ENCODE measurements at places on chromosomes 3 and 15.

- DNase-seq = no peak
Measured at GRCh38 chr15:70539409-70539808, 223.9 kb downstream of the UACA start.

- no peak for DNase-seq
Measured at GRCh38 chr15:93474728-93475127, 385.7 kb upstream of the RGMA start.

- no peak for DNase-seq
Measured at GRCh38 chr3:26634601-26635000, 12.0 kb downstream of the LRRC3B start.

DNA sequence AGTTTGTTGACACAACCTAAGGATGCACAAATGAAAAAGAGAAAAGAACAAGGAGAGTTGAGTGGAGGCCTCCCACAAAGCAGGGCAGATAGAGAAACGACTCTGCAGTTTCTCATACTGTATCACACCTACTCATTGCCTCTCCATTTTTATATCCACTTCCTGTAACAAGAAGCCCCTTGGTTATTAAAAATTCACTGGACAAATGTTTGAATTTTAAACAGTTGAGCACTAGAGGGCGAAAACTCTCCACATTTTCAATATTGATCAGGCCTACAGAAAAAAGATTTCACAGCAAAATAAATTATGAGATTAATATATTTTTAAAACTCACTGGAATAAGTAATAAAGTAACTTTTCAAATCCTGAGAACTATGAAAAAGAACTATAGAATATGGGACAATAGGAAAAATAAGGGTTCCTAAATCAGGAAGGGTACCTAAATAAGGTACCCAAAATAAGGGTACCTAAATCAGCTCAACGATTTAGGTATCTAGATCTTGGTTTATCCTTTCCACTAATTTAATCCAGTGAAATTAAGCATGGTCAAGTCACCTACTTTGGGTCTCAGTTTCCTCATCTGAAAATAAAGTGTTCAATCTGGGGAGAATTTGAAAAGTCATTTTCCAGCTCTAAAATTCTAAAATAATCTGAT lies 47.0 kb upstream of the PPIB start:
- DNase-seq = peak; percentile 10

DNA sequence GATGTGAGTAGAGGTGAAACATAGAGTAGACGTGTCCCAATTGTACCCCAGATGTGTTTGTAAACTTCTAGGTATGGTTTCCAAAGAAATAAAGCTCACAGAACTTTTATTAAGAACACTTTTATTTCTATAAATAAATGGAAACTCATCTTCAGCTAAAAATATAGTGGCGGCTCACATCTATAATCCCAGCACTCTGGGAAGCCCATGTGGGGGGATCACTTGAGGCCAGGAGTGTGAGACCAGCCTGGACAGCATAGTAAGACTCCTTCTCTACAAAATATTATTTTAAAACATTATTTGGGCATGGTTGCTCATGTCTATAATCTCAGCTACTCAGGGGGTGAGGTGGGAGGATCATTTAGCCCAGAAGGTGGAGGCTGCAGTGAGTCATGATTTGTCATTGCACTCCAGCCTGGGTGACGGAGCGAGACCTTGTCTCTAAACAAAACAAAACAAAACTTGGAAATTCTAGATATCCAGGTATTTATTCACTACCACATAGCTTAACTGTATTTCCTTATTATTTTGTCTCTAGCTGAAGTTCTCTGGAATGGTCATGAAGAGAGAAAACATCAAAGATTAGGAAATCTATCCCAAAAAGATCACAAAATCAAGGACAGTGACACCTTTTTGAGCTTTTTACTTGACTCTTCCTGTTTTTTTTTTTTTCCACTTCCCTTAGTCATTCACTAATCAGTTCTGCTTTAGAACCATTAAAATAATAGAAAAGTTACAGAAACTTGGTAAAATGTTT lies 258.1 kb downstream of the TIGIT start:
- no peak for DNase-seq

- no peak for DNase-seq
Measured at GRCh38 chr3:166291186-166291955, 454.1 kb upstream of the BCHE start.

DNA sequence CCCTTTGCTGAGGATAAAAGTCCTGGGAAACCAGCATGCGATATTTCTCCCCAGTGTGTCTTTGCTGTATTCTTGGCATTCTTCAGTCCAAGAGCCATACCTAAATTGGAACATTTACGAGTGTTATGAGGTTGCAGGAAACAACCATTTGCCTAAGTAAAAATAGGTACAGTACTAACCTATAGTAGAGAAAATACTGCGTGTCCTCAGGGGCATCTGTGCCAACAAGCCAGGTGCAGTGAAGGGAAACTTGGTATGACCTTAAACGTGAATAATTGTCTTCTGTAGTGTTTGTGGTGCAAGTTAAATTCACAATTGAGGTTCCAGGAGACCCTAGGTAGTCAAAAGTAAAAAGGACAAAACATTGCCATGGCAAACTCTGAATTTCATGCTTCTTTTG lies 12.2 kb downstream of the IL5RA start:
- DNase-seq = no peak

DNA sequence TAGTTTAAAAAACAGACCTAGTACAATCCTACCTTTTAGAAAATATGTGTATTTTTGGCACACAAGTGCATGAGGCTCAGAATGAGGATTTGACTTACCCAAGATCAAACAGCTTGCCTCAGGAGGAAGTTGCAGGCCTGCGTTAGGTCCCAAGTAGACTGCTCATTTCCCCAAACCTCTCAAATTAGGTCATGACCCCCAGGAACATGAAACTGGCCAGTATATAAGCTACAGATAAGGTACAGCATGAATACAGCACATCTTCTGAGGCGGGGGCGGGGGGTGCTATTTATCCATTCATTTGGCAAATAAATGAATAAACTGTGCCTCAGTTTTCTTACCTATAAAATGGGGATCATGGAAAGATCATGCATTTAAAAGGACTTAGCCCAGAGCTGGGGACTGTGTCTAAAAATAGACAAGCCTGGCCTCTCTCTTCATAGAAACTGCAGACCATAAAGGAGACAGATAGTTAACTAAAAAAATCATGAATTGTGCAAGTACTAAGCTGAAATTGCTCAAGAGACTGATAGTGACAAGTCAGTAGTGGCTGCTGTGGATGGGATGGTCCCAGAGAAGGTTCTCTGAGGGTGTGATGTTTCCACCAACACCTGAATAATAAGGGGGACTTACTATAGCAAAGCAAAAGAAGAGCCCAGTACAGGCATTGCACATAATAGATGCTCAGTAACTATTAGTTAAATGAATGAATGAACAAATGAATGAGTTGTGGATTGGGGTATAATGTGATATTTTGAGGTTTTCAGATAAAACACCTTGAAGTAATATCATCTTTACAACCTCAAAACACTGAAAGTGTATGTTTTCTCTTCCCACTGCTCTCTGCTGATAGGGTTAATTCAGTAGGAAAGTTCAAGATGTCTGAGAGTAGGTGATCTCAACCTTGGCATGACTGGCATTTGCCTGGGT lies 258.5 kb upstream of the PROK2 start:
- no peak for DNase-seq

DNA sequence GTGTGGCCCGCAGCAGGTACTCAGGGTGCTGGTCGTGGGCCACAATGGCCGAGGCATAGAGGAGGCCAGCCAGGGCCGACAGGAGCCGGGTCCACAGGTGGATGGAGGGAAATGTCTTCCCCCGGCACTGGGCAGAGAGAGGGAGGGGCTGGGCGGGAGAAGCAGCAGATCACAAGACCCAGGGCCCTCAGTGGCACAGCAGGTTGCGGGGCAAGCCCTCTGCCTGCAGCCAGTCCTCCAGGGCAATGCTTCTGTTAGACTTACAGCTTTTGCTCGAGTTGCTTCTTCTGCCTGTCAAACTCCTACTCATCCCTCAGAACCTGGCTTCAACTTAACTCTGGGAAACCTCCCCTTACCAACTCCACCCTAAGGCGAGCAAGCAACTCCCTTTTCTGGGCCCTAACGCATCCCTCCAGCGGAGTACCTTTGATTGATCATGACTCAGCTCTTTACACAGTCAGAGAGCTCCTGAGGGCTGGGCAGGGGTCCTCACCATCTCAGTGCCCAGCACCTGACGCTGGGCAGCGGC lies 16.0 kb downstream of the TMEM44 start:
- DNase-seq = no peak

- DNase-seq = no peak
Measured at GRCh38 chr3:38327335-38328009, 19.1 kb upstream of the XYLB start.

- DNase-seq = no peak
Measured at GRCh38 chr3:76673171-76673570, 366.7 kb upstream of the ROBO2 start.

- DNase-seq = no peak
Measured at GRCh38 chr3:126101521-126101982, 17.6 kb upstream of the SLC41A3 start.

- DNase-seq = no peak
Measured at GRCh38 chr3:66498687-66499621, 1.9 kb downstream of the LRIG1 start.

DNA sequence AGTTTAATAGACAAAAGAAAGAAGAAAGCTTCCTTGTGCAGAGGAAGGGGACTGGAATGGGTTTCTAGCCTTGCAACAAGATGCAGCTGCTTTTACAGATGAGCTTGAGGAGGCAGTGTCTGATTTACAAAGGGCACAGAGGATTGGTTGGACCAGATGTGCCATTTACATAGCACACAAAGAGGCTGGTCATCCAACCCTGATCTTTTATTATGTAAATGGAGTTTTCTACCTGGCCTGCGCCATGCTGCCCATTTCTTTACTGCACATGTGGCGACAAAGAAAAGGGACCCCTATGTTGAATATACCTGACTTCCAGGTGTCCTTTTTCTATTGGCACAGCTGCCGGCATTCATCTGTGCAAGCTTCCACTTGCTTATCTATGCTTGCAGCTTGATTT lies 409.4 kb upstream of the FRG2C start:
- no peak for DNase-seq

GRCh38 chr15:101535170-101535902 lies 45.8 kb upstream of the PCSK6 start:
- DNase-seq = no peak

GRCh38 chr3:31693346-31693745 lies 160.6 kb downstream of the STT3B start:
- no peak for DNase-seq

DNA sequence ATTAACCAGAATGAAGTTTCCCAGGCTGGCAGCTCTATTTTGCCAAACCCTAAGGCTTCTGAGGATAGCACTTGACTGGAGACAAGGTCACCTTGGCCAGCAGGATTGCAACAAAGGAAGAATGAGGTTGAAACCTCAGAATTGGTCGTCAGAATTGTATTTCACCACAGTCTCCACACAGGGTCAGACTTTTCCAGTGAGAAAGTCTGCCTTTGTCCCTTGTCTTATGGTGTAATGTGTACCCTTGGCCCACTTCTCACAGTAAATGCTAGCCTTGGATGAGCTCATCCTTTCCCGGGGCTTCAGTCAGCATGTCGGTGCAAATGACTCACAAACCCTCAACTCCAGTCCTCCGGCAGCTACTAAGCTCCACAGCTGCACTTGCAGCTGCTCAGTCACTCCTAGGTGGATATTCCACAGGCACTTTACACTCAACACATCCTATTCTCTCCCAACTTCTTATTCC lies 19.7 kb downstream of the SSR3 start:
- no peak for DNase-seq

DNA sequence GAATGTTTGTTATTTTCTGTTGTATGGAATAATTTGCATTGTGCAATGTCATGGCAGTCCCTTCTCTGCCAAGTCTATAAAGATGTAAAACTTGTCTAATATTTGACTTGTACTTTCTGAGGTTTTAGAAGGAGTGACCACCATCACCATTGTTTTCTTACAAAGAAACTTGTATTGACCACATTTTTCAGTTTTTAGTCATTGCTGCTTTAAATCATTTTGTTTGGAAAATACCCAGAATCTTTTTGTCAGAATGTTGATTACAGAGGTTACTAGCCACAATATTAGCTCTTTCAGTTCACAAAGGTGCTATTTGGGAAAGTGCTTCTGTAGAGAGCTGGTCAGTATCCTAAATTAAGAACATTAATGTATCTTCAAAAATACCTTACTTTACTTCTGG lies 532.4 kb upstream of the GBE1 start:
- DNase-seq = no peak

GRCh38 chr15:33026614-33027013 lies 167.9 kb downstream of the FMN1 start:
- DNase-seq = no peak

GRCh38 chr3:11596387-11596786 lies 47.3 kb downstream of the VGLL4 start:
- DNase-seq = no peak

GRCh38 chr15:42375941-42376340 lies 16.6 kb downstream of the CAPN3 start:
- no peak for DNase-seq

GRCh38 chr3:181568693-181569092 lies 143.0 kb upstream of the SOX2 start:
- DNase-seq = no peak

DNA sequence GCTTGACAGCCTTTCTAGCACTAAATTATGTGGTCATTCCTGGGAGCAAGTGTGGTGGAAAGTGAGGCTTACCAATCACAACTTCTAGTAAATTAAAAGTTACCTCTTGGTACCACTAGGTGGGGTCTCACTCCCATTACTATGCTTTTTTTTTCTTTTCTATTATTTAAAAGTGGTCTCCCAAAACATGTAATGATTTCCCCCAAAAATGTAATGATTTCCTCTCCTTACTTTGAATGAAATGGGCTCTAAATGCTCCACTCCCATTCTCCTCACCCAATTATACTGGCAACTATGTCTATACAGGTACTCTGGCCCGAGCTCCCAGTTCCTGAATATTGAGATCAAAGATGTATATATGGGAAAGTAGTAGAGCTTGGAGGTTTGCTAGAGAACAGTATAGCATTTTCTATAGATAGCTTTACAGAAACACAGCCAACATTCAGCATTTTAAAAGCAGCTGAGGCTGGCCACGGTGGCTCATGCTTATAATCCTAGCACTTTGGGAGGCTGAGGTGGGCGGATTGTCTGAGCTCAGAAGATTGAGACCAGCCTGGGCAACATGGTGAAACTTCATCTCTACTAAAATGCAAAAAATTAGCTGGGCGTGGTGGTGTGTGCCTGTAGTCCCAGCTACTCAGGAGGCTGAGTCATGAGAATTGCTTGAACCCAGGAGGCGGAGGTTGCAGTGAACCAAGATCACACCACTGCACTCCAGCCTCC lies 70.9 kb downstream of the DCUN1D1 start:
- no peak for DNase-seq

All from NCI-H1436 (cell line).